ENCODE measurements at places on chromosomes 5 and 9.

- no peak for DNase-seq
Observed at GRCh38 chr9:115146581-115147021, 28.6 kb upstream of the TNC start.

DNA sequence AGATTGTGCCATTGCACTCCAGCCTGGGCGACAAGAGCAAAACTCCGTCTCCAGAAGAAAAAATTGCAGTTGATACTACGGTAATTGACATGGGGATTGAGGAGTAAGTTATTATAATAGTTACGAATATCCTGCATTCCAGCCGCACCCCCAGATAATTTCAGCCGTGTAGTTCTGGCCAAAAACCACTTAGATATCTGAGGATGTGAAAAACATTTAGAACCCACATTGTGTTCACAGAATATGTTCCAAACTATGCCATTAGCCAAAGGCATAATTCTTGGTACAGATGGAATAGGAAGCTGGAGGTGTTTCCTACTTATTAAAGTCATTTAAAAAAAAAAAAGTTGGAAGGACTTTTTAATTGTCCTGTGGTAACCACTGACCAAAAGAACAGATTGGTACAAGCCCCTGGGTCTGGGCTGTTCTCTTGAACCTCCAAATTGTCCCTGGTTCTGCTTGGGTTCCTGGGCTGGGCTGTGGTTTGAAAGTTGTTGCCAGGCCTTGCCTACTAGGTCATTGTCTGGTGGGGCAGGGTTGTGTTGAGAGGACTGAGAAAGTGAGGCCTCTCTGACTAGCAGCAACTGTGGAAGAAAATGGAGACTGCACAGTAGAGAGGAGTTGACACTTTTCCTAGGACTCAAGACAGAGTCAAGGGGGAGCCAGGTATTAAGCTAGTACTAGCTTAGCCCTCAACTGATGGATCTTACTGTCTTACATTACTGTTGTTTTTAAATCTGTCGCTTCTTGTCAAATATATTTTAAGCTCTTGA, 198.8 kb downstream of the NR3C1 start:
- DNase-seq, result no peak

GRCh38 chr5:145960166-145960565, 23.8 kb downstream of the SH3RF2 start:
- no peak for DNase-seq

GRCh38 chr9:134385915-134386314, 59.7 kb downstream of the RXRA start:
- no peak for DNase-seq

- no peak for DNase-seq
Observed at GRCh38 chr5:1318659-1319251, 23.9 kb upstream of the TERT start.

GRCh38 chr5:56313004-56313531, 79.9 kb upstream of the ANKRD55 start:
- DNase-seq, result no peak

DNA sequence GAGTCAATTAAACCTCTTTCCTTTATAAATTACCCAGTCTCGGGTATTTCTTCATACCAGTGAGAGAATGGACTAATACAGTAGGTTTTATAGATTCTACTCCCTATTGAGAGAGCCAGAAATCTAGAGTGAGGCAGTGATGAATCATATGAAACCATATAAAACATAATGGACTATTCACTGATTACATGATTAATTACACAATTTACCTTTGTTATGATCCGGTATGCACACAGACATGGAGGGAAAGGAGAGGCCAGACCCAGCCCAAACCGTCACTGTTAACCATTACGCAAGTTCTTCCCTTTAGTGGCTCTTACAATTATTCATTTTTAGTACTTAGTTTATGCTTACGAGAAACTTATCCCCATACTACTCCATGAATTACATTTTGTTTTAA, 205.0 kb downstream of the DNAH5 start:
- no peak for DNase-seq

GRCh38 chr9:13900449-13900848, 413.5 kb downstream of the NFIB start:
- DNase-seq, result no peak

- DNase-seq, result no peak
Observed at GRCh38 chr9:100720922-100721321, 143.0 kb downstream of the CAVIN4 start.

DNA sequence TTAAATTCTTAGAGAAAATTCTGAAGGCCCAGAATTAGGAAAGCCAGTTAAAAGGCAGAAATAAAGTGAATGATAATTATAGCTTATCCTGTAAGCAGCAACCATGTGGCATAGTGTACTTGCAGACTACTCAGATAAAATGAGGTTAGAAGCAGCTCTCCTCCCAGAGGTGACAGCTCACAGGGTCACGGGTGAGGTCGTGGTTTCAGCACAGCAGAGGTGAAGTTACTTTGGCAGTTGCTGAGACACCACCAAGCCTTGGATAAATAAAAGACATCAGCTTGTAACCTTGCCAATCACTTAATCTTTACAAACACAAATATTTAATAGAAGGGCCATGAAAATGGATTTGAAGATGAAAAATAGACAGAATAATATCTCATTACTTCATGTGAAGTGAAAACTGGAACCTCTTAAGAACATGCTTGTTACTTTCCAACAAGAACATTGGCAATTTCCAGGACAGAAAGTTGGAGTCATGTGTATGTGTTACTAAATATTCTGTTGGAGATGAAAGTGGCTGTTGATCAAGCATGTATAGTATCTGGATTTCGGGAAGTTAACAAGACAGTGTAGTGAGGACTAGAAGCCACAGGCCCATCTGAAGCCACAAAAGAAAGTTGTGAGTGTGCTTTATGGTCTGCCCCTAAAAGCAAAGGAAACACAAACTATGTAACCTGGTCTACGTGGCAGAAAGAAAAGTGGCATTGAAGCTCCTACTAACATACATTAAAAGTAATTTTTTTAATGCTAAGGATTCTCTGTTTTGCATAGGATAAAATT, 134.4 kb downstream of the ERCC6L2 start:
- DNase-seq, result no peak

DNA sequence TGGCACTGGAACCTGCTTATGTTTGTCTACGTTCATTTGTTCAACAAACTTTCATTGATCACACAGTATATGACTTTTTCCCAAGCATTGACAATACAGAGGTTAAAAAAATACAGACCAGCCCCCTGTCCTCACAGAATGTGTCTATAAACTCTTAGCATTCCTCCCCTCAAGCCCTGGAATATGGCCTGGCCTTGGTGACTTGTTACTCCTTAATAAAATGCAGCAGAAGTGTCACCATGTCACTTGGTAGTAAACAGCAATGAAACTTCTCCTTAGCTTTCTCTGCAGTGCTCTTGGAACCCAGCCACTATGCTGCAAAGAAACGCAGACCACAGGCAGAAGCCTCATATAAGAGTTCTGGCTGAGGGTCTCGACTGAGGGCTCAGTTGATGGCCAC, 19.1 kb upstream of the SLC1A3 start:
- DNase-seq, result no peak

DNA sequence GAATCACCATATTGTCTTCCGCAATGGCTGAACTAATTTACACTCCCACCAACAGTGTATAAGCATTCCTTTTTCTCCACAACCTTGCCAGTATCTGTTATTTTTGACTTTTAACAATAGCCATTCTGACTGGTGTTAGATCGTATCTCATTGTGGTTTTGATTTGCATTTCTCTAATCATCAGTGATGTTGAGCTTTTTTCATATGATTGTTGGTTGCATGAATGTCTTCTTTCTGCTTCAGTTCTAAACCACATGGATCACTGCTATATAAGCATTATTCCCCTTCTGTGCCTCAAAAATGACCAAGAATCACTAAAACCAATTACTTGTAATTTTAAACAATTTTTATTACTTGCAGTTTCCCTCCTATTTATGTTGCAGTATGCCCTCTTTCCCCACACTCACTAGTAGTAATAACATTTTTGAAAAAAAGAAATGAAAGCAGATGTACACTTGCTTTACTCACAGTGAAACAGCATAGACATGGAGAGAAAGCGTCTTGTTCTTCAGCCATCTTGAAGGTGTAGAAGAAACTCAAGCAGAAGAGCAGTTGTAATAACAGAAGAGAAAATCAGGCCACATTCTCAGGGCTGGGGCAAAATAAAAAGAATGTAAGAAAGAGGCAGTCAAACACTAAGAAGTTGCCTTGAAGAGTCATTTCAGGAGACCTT, 4.5 kb upstream of the TMEM252 start:
- DNase-seq, result no peak

GRCh38 chr5:55411876-55412275, 104.1 kb downstream of the MTREX start:
- DNase-seq, result no peak

GRCh38 chr5:119373449-119373858, 17.6 kb downstream of the TNFAIP8 start:
- no peak for DNase-seq

- DNase-seq, result no peak
Observed at GRCh38 chr5:31007672-31008071, 185.8 kb upstream of the CDH6 start.

DNA sequence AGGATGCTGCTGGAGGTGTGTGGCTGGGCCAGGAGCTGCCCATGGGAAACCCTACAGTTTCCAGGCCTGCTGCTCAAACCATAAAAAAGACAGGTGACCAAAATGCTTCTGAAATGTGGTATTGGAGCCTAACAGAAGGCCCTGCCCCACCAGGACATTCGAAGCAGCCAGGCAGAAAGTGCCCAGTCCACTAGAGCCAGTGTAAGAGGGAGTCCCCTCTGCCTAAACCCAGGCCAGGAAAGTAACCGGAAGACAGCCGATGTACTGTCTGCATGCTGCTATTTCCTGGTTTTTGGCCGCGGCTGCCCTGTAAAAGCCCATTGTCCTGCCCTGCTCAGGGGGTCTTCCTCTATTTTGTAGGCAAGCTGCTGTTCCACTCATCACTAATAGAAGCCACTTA, 150.7 kb upstream of the IRX2 start:
- DNase-seq, result no peak

GRCh38 chr5:26339576-26339975, 698.8 kb downstream of the CDH9 start:
- DNase-seq, result no peak
